ENCODE measurements at places on chromosomes 1 and 21.
A peak's percentile ranks its signal among the peaks of the same experiment; 100 is the strongest.

DNA sequence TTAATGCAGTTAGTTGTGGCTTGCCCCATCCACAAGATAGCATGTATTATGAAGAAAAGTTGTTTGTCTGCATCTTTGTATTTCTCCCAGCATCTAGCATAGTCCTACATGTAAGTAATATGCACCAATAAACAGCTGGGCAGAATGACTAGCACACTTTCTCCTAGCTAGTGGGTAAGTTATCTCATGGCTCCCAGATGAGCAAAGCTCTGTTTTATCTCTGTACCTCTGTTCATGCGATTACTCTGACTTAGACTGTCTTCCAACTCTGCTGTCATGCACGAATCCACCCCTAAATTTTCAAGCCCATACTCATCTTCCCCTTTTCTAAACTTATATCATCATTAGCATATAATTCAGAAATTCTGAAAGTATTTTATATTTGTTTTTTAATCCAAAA, 37.5 kb upstream of the KCTD3 start:
- no peak for DNase-seq

DNA sequence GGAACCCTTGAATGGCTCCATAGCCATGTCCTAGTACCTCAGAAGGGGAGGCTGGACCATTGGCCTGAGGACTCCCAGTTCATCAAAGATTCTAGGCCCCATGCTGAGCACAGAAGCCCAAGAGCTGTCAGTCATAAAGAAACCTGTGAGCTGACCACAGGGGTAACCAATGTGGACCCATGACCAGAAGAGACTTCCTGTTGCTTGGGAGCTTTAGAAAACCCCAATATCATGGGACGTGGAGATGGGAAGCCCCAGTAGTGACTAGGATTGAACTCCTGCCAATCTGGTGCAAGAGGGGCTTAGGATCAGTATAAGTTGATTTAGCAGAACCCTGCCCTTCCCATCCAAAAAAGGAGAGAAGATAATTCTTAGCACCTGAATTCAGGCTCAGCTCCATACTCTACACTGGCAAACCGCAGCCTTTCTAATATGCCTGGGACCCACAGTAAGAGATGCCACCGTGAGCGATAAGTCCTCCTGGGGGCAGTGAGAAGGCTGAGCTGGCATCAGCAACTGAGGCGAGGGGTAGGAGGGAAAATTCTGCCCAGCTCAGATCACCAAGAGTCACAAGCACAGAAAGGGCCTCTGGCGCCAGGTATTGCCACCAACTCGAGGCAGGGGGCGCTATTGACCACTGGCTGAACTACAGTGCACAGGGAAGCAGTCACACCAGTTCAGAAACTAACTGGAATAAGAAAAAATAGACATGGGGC, 108.9 kb downstream of the CAPN8 start:
- DNase-seq: peak; percentile 46

- DNase-seq: no peak
These were observed 61.0 kb downstream of the IER5 start for GRCh38 chr1:181149326-181150125.

- no peak for DNase-seq
These were observed 14.6 kb downstream of the TRIM46 start for GRCh38 chr1:155188268-155188667.

- no peak for DNase-seq
These were observed 1369.9 kb downstream of the KCNT2 start for GRCh38 chr1:195238313-195238712.

- DNase-seq: no peak
These were observed 42.1 kb downstream of the DMRTB1 start for GRCh38 chr1:53501065-53502005.

DNA sequence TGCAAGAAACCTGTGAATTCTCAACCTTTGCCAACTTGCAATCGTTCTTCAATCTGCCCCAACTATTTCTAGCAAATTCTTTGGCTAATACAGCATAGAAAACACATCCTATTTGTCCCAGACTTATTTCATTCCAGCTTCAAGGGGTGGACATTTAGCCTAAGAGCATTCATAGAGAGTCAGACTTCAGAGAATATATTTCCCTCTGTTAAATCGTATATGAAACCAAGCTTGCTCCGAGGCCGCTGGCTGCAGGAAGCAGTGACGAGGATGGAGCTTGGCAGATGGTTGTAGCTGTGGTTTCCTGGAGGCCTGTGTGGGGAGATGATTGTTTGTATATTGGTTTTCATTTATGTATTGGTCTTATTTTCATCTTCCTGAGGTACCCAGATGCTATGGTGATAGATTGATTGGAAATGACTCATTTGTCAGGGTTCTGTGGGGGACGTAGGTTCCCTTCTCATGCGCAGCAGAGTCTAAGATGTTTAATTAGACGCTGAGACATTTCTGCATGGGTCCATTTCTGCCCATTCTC, 26.1 kb downstream of the MAN1C1 start:
- DNase-seq: peak; percentile 42

GRCh38 chr1:198825254-198825653, 186.4 kb downstream of the PTPRC start:
- no peak for DNase-seq
